ENCODE measurements at places on chromosomes 6 and 20. TPM values are rescaled to one million over a fixed set of nuclear protein-coding genes. Genes with fewer than 3 reads are reported as not detected.

The TCP11 gene
- not detected for total RNA-seq

The EGFL8 gene
- total RNA-seq: 0.82 TPM

The BNIP5 gene
- total RNA-seq: not detected

The RAB5IF gene
- 196 TPM for total RNA-seq

The CLPSL1 gene
- not detected for total RNA-seq

The ASXL1 gene
- 27.4 TPM for total RNA-seq

Data from A549 treated with Mapracorat at 1 μM for 4 hours (cell line).